ENCODE measurements at places on chromosomes 4 and X.

DNA sequence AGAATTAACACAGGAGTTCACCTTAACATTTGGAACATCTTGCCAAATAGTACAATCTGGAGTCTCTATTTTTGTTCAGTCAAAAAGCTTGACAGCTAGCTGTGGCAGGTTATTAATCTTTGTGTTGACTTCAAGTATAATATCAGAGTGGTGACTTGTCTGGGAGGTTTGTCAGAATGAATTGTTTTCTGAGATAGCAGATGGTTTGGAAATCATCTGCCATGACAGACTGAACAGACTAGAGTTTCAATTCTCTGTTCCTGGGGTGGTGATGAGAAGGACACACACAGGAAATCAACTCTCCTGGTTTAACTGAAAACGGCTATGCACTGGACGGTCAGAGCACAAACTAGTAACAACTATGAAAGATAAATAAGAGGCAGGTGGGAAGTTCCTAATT, 203.3 kb upstream of the EMCN start:
- no peak for DNase-seq

GRCh38 chr4:94814237-94814636, 56.5 kb downstream of the BMPR1B start:
- no peak for DNase-seq

GRCh38 chr4:88963817-88964216, 93.2 kb downstream of the FAM13A start:
- no peak for DNase-seq

DNA sequence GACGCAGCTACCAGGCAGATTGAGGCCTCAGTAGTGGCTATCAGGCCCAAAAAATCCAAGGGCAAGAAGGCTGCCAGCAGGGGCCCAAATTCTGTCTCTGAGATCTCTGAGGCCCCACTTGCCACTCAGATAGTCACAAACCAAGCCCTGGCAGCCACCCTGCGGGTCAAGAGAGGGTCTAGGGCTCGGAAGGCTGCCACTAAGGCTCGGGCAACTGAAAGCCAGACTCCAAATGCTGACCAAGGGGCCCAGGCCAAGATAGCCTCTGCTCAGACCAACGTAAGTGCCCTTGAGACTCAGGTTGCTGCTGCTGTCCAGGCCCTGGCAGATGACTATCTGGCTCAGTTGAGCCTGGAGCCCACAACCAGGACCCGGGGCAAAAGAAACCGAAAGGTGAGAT, 2.8 kb downstream of the TRO start:
- DNase-seq: no peak

GRCh38 chr4:105197777-105198176, 51.1 kb downstream of the TET2 start:
- DNase-seq: no peak

DNA sequence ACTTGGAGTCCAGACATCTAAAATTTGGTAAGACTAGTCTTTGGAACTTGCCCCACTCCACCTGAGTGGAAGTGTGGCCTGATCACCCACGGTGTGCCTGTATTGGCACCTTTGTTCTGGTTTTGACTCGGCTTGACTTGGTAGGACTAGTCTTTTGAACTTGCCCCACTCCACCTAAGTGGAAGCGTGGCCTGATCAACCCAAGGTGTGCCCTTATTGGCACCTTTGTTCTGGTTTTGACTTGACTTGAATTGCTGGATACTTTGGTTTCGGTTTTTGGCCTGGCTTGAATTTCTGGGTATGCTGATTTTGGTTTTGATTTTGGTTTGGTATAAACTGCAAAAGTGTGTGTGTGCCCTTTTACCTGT, 44.7 kb upstream of the UGT2B7 start:
- no peak for DNase-seq

GRCh38 chrX:107935664-107936433, 46.3 kb downstream of the TEX13B start:
- DNase-seq: no peak

DNA sequence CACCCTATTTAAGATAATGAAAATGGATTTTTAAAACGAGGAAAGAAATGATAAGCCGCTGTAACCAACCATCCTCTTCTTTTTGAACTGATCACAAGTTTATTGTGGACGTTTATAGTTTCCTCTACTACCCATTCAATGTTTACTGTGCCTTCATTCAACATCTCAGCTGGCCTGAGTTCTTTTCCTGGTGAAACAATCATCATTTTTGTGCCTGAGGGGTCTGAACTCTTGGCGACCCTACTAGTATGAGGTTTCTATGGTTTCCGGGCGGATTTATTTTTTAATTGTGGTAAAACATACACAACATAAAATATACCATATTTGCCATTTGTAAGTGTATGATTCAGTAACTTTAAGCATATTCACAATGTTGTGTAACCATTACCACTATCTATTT, 100.7 kb downstream of the SPRY1 start:
- no peak for DNase-seq

- DNase-seq: no peak
Measured at GRCh38 chr4:52638717-52639116, 20.4 kb downstream of the USP46 start.

- DNase-seq: no peak
Measured at GRCh38 chrX:13597874-13598273, 28.5 kb downstream of the EGFL6 start.

DNA sequence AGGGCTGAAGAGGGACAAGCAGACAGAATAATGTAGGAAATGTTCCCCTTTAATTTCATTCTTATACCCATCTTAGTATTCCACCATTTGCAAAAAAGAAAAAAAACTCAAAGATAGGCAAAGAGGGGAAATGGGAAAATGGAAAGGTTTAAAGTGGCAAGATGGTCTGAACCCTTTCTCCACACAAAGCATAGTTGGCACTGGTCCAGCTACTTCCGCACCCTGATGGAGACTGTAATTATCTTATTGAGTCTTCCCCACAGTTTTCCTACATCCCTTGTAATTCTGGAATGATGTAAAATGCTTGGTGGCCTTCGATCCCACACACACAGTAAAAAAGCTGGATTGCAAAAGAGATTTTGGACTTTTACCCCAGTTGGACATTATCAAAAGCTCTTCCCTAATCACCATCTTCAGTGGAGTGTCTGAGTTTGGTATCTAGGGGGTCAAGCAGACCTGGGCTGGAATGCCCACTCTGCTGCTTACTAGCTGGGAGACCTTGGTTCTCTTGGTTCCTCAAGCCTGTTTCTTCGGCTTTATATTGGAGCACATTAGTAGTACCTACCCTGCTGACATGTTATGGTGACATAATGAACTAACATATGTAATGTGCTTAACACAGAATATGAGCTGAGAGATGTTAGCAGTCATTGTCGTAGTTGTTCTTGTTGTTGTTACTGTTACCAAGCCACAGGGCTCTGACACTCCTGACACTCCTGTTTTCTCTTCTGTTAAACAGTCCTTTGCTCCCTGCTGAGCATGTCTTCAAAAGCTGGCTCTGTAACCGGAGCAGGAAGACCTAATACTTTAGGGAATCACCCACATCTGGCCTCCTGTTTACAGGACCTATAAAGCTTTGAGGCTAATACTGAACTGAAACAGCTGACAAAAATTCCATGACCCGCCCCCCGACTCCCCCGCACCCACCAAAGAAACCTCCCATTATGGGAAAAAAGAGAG, 4.7 kb downstream of the SRPX2 start:
- DNase-seq: no peak

DNA sequence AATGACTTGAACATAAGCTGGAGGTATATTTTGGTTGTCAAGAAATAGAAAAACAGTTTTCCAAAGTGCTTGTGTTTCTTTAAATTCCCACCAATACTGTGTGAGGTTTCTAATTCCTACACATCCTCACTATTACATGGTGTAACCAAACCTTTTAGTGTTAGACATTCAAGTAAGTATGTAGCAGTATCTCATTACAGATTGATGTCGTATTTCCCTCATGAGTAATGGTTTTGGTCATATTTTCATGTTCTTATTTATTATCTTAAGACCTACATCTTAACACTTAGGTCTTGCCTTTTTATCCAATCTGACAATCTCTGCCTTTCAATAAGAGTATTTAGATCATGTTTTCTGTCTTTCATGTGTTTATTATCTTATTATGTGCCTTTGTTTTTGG, 253.7 kb upstream of the ANXA10 start:
- DNase-seq: no peak

- DNase-seq: no peak
Measured at GRCh38 chrX:38018766-38019425, 12.5 kb downstream of the SYTL5 start.

GRCh38 chrX:140297273-140297672, 207.6 kb downstream of the SOX3 start:
- DNase-seq: no peak

GRCh38 chr4:159768016-159768415, 665.1 kb downstream of the RAPGEF2 start:
- no peak for DNase-seq

- DNase-seq: no peak
Measured at GRCh38 chr4:121272526-121272925, 108.3 kb downstream of the QRFPR start.
